Vagina (tissue), 2 donors: ENCODE measurements at places on chromosomes 12 and 14. TPM values are rescaled to one million over a fixed set of nuclear protein-coding genes. Genes with fewer than 3 reads are reported as not detected.

DNA sequence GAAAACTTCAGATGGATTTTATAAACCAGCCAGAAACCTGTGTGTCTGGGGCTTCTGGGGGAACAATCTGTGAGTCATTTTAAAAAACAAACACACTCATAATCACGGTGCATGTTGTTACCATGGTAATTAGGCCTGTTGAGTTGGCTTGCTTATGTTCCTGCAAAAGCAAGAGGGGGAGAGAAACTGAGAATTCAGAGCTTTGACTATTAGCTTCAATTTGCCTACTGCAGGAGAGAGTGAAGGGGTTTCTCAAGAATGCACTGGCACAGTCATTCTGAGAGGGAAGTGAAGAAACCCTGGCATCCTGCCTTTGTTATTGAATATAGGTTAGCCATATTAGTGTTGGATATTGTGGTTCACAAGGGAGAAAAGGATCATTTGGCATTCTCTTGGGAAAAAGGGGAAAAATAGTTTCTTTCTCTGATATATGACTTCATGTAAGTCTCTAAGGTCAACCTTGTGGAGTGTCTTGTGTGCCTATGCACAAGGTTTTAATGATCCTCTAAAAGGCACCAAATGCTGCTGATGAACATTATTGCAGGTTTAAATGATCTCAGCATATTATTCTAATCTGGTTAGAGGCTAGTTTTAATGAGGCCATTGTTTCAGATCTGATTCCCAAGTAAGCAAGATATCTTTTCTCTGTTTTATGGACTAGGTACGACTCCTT is 12.9 kb downstream of the GNG2 start:
- no peak for DNase-seq

The CLEC14A gene
- total RNA-seq = 33.1 TPM

The GLIPR1L1 gene
- total RNA-seq = not detected

DNA sequence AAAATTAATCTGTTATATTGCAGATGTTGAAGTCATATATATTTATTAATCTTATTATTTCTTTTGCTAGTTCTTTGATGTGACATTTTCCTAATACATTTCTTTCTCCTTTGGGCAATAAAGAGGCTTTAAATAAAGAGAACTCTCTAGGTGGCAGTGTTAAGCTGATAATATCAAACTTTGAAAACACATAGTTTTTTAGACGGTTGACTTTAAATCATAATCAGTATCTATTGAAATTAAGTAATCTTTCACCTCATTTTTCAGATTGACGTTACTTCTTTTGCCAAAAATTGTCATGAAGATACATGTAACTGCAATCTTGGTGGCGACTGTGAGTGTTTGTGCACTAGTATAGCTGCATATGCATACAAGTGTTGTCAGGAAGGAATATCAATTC is 130.8 kb upstream of the PTPRQ start:
- DNase-seq = no peak

- DNase-seq = no peak
These were observed 5.1 kb downstream of the CLMN start for GRCh38 chr14:95314609-95315008.

GRCh38 chr12:101707131-101707782 is 9.8 kb downstream of the CHPT1 start:
- DNase-seq = no peak

The PDZRN4 gene
- 24.8 TPM for total RNA-seq

The KRT85 gene
- total RNA-seq = not detected

DNA sequence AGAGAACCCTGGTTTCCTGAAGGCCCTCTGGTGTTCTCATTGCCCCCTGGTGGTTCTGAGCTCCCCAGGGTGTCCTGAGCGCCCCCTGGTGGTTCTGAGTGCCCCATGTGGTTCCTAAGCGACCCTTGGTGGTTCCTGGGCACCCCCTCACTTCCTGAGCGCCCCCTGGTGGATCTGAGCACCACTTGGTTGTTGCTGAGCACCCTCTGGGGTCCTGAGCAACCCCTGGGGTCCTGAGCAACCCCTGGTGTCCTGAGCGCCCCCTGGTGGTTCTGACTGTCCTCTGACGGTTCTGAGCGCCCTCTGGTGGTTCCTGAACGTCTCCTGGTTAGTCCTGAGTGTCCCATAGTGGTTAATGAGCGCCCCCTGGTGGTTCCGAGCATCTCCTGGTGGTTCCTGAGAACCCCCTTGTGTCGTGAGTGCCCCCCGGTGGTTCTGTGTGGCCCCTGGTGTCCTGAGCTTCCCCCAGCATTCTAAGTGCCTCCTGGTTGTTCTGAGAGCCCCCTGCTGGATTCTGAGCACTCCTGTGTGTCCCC is 568.3 kb downstream of the TMEM121 start:
- no peak for DNase-seq
